Uterus (tissue), 4 donors: ENCODE measurements at places on chromosomes 3 and 15.

- no peak for DNase-seq
Measured at GRCh38 chr3:172329070-172329469, 119.2 kb downstream of the GHSR start.

GRCh38 chr3:52399593-52399992, 45.3 kb downstream of the SEMA3G start:
- DNase-seq = no peak

DNA sequence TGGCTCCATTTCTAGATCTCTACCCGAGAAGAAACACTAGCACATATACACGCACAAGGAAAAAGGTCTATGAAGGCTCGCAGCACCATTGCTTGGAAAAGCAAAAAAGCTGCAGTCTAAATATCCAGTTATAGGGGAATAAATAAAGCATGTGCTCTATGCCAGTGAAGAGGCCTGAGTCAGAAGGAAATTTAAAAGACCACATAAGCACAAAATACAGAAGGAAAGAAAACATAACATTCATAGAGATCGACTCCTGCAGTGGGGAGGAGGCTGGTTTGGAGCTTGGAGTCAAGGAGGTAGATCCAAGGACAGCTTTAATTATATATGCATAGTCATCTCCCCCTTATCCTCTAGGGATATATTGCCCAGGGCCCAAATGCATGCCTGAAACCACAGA, 114.4 kb downstream of the PDZRN3 start:
- DNase-seq = no peak

DNA sequence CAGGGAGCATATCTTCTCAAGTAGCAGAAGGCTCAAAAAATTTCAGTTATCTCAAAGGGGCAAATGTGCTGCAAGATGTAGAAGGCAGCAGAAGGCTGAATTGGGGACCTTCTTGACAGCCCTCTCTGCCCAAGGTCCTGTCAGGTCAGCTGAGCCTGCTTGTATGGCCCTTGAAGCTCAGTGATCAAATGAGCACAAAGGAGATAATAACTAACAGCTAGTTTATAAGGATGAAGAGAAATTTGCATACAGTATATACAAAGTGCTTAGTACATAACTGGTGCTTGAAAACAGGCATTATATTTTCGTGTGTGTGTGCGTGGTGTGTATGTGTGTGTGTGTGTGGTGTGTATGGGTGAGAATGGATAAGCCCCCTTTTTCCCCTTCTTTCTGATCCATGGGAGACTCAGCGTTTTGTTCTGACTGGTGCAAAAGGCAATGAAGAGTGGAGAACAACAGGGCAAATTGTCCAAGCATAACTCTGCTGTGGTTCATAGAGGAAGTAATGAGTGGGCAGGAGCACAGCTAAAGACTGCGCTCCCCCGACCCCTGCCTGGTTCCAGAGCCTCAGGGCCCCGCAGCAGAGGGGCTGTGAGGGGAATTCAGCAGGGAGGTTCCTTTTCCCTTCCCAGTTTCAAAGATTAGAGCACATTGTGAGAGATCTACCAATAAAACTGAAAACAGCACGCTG, 356.8 kb upstream of the NR2F2 start:
- no peak for DNase-seq

DNA sequence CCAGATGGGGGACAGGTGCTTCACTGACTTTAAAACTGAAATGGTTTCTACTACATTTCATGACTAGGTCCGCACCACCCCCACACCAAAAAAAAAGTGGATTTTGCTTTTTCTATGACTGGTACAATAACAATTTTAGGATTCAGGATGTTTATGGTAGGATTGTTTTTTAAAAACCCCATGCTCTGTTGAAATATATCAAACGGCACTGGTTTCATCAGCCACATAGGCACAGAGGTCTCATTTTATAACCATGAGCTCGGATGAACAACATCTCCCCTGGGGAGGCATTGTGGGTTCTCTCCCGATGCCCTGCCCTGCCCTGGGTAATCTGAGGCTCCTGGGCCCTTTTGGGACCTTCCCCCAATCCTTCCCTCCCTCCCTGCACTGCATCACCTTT, 202.7 kb upstream of the KBTBD8 start:
- no peak for DNase-seq

DNA sequence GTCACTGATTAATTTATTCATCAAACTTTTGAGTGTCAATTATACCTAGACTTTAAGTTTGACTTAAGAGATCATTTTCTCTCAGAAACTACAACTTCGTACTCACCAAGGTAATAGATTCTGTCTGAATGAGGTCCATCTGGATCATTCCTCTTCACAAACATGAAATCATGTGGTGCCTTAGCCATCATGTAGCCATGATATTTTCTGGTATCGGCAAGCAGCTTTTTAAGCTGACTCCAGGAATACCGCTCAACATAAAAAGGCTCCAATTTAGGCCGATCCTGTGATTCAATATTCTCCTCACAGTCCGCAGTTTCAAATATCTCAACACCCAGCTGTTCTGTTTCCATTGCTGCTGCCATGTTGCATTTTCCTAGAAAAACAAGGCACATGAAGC, 5.3 kb downstream of the DPP8 start:
- no peak for DNase-seq
